Activated naive CD4-positive, alpha-beta T cell treated with anti-CD3 and anti-CD28 coated beads, Interleukin-2, amount 50 U/mL, for 16 hours (primary cell): ENCODE measurements at places on chromosomes 12 and 14.

DNA sequence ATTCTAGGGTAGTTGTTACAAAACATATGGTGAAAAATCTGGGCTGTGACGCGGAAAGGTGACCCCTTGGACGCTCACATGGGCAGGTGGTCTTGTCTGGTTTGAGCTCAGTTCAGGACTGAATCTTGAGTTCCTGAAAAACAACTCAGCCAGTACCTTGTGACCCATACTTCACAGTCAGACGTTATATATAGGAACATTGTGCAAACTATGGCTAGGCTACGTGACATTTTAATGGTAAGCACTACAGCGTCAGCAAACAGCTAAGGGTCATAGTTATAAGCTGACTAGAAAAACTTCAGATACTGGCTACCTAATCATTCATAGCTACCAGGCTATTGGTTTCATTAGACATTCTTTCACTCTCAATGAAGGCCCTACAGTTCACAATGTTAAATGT, 14.8 kb upstream of the EDDM3A start:
- no peak for DNase-seq

GRCh38 chr12:39341761-39342160, 101.2 kb downstream of the KIF21A start:
- DNase-seq: no peak

DNA sequence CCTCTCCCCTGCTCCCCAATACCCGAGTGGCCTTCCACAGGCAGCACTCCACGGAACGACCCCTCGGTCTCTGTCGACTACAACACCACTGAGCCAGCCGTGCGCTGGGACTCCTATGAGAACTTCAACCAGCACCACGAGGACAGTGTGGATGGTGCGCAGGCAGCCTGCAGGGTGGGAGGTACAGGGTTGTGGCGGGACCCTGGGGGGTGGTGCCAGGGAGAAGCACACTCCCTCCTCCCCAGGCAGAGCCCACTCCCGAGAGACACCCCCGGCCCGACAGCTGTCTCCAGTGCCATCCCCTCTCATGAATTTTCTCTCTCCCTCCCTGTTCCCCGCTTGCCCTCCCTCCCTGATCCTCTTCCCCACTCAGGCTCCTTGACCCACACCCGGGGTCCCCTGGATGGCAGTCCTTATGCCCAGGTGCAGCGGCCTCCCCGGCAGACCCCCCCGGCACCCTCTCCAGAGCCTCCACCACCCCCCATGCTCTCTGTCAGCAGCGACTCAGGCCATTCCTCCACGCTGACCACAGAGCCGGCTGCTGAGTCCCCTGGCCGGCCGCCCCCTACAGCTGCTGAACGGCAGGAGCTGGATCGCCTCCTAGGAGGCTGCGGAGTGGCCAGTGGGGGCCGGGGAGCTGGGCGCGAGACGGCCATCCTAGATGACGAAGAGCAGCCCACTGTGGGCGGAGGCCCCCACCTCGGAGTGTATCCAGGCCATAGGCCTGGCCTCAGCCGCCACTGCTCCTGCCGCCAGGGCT, 9.0 kb downstream of the TNS2 start:
- DNase-seq: no peak

- no peak for DNase-seq
These were observed 4.6 kb downstream of the FOXG1 start for GRCh38 chr14:28771168-28771567.
